ENCODE measurements at places on chromosomes 1 and 21. TPM values are rescaled to one million over a fixed set of nuclear protein-coding genes. Genes with fewer than 3 reads are reported as not detected.

The TAS1R1 gene
- total RNA-seq: not detected

The LCE2A gene
- not detected for total RNA-seq

The AMY2A gene
- not detected for total RNA-seq

The OR2T11 gene
- total RNA-seq: not detected

The PRELP gene
- total RNA-seq: 185 TPM

The SYNJ1 gene
- 15.6 TPM for total RNA-seq

The FHAD1 gene
- total RNA-seq: 23.0 TPM

The RAB3B gene
- total RNA-seq: 1.1 TPM

The ATXN7L2 gene
- 6.7 TPM for total RNA-seq

The PTPN14 gene
- total RNA-seq: 25.6 TPM

The CGN gene
- 3.2 TPM for total RNA-seq

The XCL1 gene
- 0.15 TPM for total RNA-seq

The CCDC181 gene
- total RNA-seq: 6.3 TPM

The PCP4L1 gene
- total RNA-seq: 1.7 TPM

The RBP7 gene
- total RNA-seq: 8.3 TPM

The PLA2G2A gene
- 76.5 TPM for total RNA-seq

The GBP2 gene
- 52.5 TPM for total RNA-seq

The OR1C1 gene
- total RNA-seq: not detected

The MPL gene
- 2.6 TPM for total RNA-seq

The ASH1L gene
- 58.6 TPM for total RNA-seq

The SPATA46 gene
- not detected for total RNA-seq

The COL18A1 gene
- 141 TPM for total RNA-seq

The PTGFR gene
- total RNA-seq: 6.3 TPM

The MX2 gene
- 3.3 TPM for total RNA-seq

The LCE3D gene
- not detected for total RNA-seq

The TGFBR3 gene
- total RNA-seq: 92.4 TPM

The KCNC4 gene
- 11.7 TPM for total RNA-seq

The GRHL3 gene
- not detected for total RNA-seq

The RPE65 gene
- total RNA-seq: not detected

The MNDA gene
- 2.0 TPM for total RNA-seq

The C1orf185 gene
- total RNA-seq: not detected

The OR10J1 gene
- total RNA-seq: not detected

The RGS8 gene
- total RNA-seq: 0.38 TPM

The HUNK gene
- total RNA-seq: 1.6 TPM

The HLX gene
- total RNA-seq: 3.1 TPM

The SELP gene
- total RNA-seq: 4.0 TPM

The ANGPTL1 gene
- 165 TPM for total RNA-seq

The TPTE gene
- not detected for total RNA-seq

The RSPO1 gene
- total RNA-seq: 21.4 TPM

The NCMAP gene
- 0.46 TPM for total RNA-seq

The EPHA10 gene
- 0.40 TPM for total RNA-seq

The ARHGEF19 gene
- total RNA-seq: 10.0 TPM

The LMOD1 gene
- total RNA-seq: 67.2 TPM

The THAP3 gene
- 18.8 TPM for total RNA-seq
